ENCODE measurements at places on chromosomes 7 and 10.

DNA sequence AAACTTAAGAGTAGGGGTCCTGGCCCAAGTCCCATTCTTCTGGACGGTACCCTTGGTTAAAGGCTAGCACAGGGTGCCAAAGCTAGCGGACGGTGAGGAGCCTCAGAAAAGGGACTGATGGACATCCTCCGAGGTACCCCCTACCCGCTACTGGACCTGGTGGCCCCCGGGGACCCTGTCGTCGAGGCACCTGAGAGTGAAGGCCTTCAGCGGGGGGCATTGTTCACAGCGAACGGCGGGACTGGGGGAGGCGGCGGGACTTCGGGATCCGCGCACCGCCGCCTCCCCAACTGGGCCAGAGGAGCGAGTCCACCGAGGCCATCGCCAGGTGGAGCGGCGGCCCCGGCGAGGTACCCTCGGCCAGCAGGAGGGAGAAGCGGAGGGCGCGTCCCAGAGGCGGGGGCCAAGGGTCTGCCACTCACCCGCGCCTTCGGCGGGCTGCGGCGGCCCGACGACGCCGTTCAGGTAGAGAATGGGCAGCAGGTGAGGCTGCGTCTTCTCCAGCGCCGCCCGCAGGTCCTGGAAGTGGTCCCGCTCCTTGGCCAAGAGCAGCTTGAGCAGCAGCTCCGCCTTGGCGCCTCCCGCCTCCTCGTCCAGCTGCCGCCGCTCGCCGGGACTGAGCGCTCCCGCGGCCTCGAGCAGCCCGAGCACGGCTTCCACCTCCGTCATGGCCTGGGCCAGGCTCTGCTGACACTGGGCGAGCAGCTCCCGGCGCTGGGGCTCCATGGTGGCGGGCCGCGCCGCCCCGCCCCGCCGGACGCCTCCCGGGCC lies 575 bp downstream of the DLG5 start:
- no peak for DNase-seq

GRCh38 chr10:86389441-86390193 lies 23.0 kb upstream of the GRID1 start:
- DNase-seq, result peak; percentile 17

GRCh38 chr7:149598721-149599308 lies 101.2 kb upstream of the ZNF746 start:
- no peak for DNase-seq

- DNase-seq, result no peak
Measured at GRCh38 chr10:75868574-75868973, 437.1 kb downstream of the LRMDA start.

DNA sequence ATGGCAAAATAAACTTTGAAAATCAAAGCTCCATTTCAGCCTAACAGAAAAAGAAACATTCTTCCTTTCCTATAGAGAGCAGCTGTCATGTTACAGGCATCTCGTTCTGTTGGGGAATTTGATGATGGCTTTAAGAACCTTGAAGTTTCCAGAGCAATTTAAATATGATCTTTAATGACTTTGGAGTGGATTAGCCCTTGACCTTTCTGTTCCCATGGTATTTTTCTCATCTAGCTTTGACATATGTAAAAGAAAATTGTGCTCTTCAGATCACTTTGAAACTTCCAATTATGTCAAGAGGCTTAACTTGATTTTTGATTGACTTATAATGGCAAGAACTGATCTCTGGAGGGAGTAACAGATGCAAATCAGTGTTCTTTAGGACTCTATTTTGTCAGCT lies 157.6 kb upstream of the SEMA3E start:
- DNase-seq, result no peak

GRCh38 chr7:25727876-25728275 lies 424.1 kb upstream of the NFE2L3 start:
- no peak for DNase-seq

GRCh38 chr7:25906003-25906402 lies 246.0 kb upstream of the NFE2L3 start:
- DNase-seq, result no peak

DNA sequence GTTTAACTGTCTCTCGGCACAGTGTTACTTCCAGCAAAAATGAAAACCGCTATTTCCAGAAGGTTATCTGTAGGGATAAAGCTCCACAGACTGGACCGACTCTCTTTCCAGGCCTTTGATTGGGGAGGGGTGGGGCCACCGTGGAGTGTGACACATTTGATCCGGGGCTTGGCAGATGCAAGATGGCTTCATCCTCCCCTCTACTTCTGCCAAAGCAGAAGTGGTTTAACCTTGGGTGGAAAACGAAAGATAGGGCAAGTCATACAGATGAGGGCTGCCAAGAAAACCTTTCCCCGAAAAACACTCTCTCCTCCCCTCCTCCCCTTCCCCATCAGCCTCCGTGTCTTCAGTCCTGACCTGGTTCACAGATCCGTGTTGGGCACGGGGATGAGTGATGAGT lies 139.7 kb upstream of the SH2B2 start:
- peak; percentile 5 for DNase-seq

DNA sequence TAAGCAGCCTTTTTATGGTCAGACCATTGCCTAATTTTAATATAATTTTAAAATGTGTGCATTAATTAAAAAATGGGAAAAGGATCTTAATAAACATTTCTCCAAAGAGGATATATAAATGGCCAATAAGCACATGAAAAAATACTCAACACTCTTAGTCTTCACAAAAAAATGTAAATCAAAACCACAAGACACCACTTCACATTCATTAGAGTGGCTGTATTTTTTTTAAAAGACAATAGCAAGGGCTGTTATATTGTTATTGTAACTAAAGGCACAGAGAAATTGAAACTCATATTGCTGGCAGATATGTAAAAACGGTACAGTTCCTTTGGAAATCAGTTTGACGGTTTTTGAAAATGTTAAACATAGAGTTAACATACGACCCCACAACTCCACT lies 3.2 kb upstream of the CROT start:
- no peak for DNase-seq

DNA sequence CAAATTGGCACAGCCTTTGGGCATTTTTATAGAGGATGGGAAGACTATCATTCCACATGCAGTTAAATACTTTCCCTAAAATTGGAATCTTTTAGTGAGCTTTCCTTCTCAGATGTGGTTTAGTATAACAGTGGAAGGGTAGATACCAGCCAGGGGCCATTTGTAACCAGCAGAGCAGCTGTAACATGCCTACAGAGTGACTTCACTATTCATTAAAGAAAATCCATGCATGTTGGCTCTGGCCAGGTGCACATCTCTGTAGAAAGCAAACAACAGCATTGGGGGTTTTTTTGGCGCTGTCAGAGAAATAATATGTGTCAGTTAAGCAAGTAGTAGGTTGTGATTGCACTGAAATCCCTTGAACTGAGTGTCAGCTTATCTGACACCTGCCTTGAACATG lies 115.6 kb downstream of the LHFPL3 start:
- no peak for DNase-seq

- no peak for DNase-seq
Measured at GRCh38 chr10:1594372-1595241, 142.7 kb downstream of the ADARB2 start.

- DNase-seq, result no peak
Measured at GRCh38 chr10:348456-348855, 213.2 kb downstream of the ZMYND11 start.

GRCh38 chr10:117609796-117610170 lies 67.2 kb downstream of the EMX2 start:
- no peak for DNase-seq

DNA sequence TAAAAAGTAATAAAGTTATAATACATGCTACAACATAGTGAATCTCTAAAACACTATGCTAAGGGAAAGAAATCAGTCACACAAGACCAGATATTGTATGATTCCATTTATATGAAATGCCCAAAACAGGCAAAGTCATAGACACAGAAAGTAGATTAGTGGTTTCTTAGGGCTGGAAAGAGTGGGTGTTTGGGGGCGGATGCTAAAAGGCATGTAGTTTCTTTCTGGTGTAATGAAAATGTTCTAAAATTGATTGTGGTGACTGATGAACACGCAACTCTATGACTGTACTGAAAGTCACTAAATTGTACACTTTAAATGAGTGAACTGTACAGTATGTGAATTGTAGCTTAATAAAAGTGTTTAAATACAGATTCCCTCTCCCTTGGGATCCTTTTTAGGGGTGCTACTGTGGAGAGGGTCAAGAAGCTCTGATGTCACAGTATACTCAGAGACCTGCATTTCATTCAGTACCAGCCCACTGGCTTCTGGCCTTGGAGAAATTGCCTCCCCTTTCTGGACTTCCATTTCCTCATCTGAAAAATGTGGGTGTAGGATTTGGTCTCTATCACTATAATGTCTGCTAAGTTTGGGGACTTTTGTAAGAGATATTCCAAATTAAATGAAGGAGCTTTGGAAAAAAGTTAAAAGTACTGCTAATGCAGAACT lies 46.4 kb downstream of the AOAH start:
- no peak for DNase-seq

- DNase-seq, result no peak
Measured at GRCh38 chr7:34036972-34037792, 131.8 kb downstream of the BMPER start.

DNA sequence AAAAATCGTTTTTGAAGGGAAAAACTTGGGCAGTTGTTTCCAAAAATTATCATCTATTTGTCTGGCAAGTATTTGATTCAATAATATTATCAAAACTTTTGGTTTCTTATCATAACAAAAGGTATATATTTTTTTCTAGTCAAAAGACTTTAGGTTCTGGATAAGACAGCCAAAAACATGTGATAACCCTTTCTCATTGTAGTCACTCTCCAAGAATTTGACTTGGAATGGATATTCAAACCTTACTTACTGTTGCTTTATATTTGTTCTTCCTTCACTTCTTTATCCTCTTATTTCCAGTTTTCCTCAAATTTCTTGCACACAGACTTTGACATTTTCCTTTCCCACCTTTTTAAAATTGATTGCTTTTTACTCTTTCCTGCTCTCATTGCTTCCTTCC lies 140.9 kb upstream of the FAM3C start:
- DNase-seq, result no peak

GRCh38 chr7:91397612-91398011 lies 133.4 kb downstream of the FZD1 start:
- DNase-seq, result no peak

GRCh38 chr7:122675011-122675410 lies 23.9 kb downstream of the RNF133 start:
- DNase-seq, result no peak

DNA sequence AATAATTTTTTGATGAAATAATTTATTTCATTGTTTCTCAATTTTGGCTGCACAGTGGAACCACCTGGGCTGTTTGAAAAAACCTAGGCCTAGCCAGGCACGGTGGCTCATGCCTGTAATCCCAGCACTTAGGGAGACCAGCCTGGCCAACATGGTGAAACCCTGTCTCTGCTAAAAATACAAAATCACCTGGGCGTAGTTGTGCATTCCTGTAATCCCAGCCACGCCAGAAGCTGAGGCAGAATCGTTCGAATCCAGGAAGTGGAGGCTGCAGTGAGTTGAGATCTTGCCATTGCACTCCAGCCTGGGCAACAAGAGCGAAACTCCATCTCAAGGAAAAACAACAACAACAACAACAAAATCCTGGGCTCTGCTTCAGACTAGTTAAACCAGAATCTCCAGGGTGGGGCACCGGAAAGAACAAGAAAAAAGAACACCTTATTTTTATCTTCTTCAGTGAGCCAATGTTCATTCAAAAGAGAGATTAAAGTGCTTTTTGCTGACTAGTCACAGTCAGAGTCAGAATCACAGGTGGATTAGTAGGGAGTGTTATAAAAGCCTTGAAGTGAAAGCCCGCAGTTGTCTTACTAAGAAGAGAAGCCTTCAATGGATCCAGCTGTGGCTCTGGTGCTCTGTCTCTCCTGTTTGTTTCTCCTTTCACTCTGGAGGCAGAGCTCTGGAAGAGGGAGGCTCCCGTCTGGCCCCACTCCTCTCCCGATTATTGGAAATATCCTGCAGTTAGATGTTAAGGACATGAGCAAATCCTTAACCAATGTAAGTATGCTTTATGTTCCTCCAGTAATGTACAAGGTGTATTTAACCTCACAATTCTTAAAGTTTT lies at the start of gene CYP2C18:
Gene CYP2C18 (plus strand): TSS at position 516 of the 841 bp plus-strand sequence. CDS start 91 bp downstream, at position 607.
- DNase-seq, result no peak

DNA sequence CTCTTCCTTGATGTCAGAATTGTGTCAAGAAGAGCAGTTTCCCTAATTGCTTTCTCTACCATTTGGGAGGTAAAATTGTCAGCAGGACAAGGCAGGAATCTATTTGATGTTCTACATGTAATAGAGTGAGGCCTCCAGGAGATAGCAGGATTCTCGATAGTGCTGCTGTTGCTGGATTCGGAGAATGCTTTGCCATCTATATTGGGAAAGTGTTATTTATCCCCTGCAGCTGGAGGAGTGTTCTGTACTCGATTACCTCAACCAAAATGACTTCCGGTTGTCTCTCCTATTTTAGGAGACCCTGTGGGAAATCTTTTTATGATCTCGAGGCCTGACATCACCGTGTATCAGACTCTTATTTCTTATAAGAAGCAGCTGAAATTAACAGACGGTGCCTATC lies 217.1 kb downstream of the TMEM178B start:
- DNase-seq, result no peak

DNA sequence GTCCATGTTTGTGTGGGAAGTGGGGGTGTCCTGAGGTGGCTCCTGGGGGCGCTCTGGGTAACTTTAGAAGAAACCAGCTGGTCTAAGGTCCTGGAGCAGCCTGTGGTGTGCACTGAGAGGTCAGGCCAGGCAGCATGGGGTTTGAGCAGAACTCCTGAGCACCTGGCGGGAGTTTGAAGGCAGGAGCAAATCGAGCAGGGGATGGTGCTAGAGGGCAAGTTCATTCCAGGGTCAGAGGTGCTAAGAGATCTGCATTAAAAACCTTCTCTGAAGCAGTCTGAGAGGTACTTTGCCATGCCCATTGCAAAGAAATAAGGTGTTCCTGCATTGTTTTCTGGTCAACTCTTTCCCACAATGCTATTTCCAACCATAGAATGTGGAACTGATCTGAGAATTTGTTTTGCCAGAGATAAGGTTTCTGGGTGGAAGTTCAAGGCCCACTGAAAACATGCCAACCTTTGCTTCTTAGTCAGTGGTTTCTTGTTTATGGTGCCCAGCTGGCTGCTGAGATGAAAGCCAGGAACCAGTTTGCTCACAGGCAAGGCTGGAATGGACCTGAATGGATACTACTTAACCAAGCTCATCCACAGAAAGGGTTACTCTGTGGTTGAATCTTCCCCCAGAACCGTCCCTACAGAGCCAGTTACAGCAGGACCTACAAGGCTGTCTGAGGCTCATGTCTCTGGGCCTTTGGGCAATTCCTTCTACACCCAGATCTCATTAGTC lies 136.3 kb upstream of the TMEM72 start:
- no peak for DNase-seq

DNA sequence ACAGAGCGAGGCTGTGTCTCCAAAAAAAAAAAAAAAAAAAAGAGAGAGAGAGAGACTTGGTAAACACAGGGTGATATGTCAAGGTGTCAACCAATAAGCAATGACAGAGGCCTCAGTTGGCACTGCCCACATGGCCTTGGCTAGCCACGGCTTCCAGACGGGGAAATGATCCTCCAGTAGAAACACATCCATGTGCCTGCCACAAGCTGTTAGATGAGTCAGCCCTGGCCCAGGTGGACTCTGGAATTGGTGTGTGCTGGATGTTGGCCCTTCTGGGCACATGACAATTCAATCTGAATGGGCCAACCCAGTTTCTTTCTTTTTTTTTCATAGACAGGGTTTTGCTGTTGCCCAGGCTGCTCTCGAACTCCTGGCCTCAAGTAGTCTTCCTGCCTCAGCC lies 13.7 kb downstream of the RFC2 start:
- no peak for DNase-seq

- no peak for DNase-seq
Measured at GRCh38 chr7:4139656-4140625, 542.2 kb upstream of the FOXK1 start.

- peak; percentile 81 for DNase-seq
Measured at GRCh38 chr10:50286517-50286916, 35.2 kb upstream of the ASAH2 start.
